ENCODE measurements at places on chromosomes 7 and 10.
A peak's percentile ranks its signal among the peaks of the same experiment; 100 is the strongest.

GRCh38 chr7:135774284-135774683 lies 25.7 kb upstream of the FAM180A start:
- no peak for DNase-seq

DNA sequence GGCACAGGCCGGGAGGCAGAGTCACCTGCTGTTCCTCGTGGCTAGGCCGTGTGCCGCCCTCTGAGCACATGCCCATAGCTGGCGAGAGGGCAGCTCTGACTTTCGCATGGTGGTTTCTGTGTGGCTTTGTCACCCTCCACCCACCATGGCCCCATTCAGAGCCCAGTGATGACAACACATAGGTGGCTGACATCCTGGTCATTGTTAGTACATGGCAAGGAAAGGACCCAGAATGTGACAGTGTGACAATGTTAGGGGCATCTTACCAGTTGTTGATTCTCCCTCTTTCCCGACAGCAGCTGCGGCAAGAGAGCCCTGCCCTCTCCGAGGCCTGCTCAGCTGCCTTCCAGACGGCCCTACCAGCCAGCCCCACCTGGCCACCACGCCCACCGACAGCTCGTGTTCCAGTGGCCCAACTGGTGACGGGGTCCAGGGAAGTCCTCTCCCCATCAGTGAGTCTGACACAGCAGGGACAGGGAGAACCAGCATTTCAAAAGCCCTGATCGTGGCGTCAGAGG lies 52.2 kb downstream of the ZNF467 start:
- DNase-seq: no peak

DNA sequence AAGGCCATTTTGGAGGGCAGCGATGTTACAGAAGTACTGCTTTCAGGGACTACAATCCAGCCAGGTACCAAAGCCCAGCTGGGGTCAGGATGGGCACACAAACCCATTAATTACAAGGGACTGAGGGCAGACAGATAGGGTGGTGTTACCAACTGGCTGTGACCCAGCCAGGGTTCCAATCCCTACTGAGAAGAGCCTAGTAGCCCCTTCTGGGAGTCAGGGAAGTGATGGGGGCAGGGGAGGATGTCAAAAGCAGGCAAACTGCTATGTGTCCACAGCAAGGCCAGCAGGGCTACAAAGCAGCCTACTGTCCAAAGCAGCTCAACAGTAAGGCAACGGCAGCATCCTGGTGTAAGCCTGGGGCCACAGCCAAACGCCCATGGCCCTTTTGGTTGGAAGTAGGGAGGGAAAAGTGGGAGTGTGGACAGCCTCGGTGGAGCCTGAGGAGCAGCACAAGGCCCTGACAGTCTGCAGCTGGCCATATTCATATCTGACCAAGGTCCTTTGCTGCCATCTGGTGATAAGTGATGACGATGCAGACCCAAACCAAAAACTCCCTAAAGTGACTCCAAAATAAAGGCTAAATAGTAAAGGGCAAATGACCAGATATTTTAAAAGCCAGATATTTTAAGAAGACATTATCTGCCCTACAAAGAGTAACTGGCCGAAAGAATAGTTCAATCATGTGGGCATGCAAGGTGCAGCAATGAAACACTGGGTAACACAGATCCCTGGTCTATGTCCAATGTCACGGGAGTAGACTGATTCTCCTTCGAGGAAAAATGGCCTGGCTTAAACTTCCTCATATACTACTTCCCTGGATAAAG lies 56.9 kb downstream of the XPNPEP1 start:
- DNase-seq: peak; percentile 5

- DNase-seq: no peak
Observed at GRCh38 chr7:83040484-83040883, 122.2 kb downstream of the PCLO start.

- DNase-seq: no peak
Observed at GRCh38 chr7:1260244-1260635, 27.6 kb downstream of the UNCX start.

- DNase-seq: no peak
Observed at GRCh38 chr7:37354656-37355131, 94.0 kb downstream of the ELMO1 start.

GRCh38 chr7:97495487-97495886 lies 236.4 kb upstream of the TAC1 start:
- DNase-seq: no peak

DNA sequence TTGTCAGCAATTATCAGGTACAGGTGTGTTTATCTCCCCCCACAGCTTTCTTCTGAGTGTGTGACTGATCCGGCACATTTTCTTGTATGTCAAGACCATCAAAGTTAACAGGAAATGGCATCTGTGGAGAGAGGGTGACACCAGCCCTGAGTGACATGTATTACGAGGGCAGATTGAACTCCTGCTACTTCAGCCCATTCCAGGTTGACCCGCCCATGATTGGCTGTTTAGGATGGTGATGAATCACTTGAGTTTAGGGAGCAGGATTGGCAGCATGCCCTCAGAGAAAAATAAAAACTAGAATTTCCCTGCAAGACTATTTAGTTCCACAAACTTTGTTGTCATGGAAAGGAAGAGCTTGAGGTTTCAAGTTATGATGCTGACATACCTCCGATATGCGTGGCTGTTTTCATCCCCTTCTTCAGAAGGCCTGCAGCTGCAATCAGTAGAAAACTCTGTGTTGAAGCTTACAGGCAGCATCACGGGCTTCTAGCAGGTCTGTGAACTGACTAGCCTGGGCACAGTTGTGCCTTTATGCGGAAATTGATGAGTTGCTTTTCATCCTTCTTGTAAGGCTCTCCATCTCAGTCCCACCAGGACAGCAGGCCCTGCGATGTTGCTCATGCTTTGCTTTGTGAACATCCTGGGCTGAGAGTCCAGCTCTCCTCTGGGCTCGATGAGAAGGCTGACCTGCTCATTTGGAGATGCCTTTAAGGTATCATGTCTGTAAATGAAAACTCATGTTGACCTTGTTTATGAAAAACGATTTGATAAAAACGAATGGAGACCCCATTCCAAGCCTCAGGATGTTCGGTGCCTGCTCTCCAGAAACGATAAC lies 8.0 kb upstream of the CELF2 start:
- DNase-seq: no peak

GRCh38 chr10:73840056-73840402 lies 28.6 kb upstream of the NDST2 start:
- DNase-seq: no peak

DNA sequence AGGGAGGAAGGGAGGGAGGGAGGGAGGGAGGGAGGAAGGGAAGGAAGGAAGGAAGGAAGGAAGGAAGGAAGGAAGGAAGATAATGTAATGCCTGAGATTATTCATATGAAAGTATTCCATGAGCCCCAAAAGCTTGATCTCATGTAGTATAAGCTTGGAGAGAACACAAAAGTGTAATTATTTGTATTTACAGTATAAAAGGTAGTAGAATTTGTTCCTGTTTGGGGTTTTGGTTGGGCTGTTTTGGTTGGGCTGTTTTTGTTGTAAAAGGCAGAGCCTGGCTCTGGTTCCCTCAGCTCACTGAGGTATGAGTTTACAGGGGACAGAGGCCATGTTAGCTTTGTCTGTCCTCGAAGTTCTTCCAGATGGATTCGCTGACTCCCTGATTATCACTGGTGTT lies 45.3 kb upstream of the EBLN1 start:
- no peak for DNase-seq

- DNase-seq: no peak
Observed at GRCh38 chr10:49667991-49668390, 11.5 kb upstream of the C10orf53 start.

- no peak for DNase-seq
Observed at GRCh38 chr10:50636618-50637579, 13.1 kb upstream of the SGMS1 start.

DNA sequence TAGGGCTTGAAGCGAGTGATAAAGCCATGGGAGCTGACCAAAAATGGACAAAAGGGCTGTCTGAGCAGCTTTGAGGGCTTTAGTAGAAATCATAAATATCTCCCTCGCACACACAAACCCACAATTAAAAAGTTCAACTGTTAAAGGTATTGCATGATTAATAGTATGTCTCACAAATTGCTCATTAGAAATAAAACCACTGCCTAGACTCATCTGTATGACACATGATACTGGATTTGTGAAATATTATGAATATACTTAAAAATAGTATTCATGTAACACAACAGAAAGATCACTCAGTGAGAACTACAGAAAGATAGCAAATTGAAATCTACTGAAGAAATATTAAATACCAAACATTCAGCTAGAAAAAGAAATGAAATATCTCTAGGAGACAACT lies 11.9 kb upstream of the PTPN12 start:
- DNase-seq: no peak

DNA sequence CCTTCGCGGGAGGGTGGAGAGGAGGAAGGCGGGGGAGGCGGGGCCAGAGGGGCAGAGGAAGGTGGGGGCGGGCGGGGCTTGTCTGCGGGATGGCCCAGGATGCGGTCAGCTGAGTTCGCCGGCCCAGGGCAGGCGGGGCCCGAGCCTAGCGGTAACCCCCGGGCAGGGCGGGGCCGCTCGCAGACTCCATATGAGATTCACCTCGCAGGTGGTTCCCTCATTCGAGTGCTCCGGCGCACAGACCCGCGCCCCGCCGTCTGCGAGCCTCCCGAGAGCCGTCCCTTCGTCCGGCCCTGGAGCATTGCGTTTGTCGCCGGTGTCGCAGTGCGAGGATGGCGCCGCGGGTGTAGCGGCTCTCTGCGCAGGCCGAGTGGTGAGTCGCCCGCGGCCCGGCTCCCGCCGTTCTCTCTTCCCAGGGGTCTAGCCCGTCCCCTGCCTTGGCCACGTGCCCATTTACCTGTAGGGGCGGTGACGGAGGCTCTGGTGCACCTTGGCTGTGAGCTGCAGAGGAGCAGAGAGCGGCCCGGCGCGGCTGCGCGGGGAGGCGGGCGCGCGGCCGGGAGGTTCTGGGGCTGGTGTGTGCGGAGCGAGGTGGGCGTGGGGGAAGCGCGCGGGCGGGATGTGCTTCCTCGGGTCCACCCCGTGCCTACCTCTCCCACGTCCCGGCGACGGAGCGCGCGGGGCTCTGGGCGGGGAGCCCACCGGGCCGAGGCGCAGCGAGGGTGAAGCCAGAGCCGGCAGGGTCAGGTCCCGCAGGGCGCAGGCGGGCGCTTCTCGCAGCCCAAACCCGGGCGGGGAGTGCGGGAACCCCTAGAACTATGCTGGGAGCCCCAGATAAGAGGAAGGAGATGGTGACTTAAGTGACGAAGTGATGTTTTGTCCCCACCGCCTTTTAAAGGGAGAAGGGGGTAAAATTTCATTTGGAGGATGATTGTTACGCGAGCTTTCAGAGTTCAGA lies at the start of gene UPP1:
Gene UPP1 (plus strand): TSS at position 220 of the 958 bp plus-strand sequence. CDS start 5,519 bp downstream, outside the sequence.
- peak; percentile 86 for DNase-seq

GRCh38 chr10:87646192-87646909 lies 13.3 kb upstream of the PAPSS2 start:
- no peak for DNase-seq

- DNase-seq: no peak
Observed at GRCh38 chr10:83562381-83562780, 576.9 kb upstream of the GHITM start.

GRCh38 chr7:41720046-41720445 lies 17.2 kb upstream of the INHBA start:
- no peak for DNase-seq

DNA sequence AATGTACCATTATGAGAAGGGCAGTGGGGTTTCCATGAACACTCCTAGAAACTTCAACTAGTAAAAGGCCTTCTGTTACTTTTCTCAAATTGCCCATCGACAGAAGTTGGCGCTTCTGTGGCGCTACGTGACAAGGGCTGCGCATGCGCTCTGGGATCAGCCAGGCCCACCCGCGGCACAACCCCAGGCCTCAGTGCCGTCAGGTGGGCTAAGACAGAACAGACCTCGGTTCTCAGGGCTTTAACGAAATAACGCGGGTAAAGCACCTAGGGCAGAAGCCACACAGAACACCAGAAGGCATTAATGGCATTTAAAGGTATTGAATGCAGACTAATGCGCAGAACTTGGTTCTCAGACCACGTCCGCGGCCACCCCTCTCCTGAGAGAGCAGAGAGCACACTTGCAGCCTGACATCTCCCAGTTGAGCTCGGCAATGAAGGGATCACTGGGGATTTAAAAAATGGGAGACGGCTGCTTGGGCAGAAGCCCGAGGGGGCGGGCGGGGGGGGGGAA lies 67.6 kb upstream of the CTNNA3 start:
- no peak for DNase-seq

DNA sequence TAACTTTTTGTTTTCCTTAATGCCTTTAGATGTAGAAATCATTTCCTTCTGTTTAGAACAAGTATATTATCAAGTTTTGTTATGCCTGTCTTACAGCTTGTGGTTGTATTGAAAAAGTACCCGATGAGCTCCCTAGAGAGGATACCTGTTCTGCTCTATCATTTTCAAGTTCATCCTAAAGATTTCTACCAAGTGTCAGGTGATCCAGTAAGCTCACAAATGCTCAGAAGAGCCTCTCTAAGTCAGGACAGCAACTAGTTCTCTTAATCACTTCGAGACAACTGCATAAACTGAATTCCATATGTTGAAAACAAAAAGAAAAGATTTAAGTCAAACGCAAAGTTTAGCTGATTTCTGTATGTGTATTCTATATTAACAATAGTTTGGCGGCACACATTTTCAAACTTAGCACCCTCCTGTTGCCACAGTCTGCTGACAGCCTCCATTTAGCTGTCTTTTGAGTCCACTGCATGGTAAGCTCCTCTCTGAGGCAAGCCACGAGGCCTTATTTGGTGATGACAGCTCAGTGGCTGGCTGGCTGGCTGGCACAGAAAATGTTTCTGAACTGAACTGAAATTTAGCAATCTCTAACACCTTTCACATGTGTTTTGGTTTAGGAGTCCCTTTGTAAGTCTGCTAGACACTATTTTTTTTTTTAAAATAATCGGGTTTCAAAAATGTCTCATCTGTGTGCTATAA lies 59.4 kb downstream of the SEMA3C start:
- DNase-seq: no peak

GRCh38 chr10:100970914-100971811 lies 1.9 kb downstream of the SEMA4G start:
- DNase-seq: no peak

DNA sequence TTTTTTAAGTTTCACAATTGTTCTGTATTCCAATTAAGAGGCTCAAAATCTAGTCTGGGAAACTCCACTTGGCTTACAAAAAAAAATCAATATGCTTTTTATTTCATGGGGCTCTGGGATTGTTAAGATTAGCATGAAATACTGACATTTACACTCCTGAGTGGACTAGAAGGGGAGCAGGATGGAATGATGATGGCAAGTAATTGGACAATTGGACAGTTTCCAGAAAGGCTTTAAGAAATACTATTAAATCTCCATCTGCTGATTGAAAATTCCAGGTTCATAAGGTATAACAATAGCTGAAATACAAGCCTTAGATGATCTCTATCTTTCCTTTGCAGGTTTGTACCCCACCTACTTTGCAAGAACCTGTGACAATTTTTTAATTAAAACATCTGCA lies 184.4 kb downstream of the LRRTM3 start:
- no peak for DNase-seq

DNA sequence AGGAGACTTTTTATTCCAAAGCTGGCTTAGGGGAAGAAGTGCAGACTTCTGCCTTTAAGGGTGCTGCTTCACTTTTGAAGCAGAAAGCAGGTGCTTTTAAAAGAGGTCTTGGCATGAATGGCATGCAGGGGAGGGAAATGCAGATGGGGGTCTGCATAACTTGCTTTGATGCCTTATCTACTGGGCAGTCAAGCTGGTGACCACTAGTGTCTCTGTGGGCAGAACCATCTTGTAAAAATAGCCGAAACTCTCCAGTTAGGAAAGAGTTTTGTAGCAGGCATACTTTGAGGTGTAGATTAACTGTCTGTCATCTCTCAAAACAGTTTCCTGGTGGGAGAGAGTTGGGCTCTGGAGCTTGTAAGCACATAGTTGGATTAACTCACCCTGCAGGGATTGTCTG lies 9.9 kb upstream of the CTNNA3 start:
- no peak for DNase-seq

GRCh38 chr10:16644146-16644545 lies 122.5 kb upstream of the C1QL3 start:
- DNase-seq: no peak

- DNase-seq: no peak
Observed at GRCh38 chr7:107113866-107114265, 54.9 kb upstream of the HBP1 start.

Measured in COLO829 (cell line).